ENCODE measurements at places on chromosomes 6 and 20. TPM values are rescaled to one million over a fixed set of nuclear protein-coding genes. Genes with fewer than 3 reads are reported as not detected.

Gene CST11
- not detected for polyA plus RNA-seq

Gene TRDN
- not detected for polyA plus RNA-seq

Gene ABHD16B
- polyA plus RNA-seq = 0.31 TPM

Gene RSPH4A
- polyA plus RNA-seq = 0.10 TPM

Gene HLA-DRA
- 2,413 TPM for polyA plus RNA-seq

Gene DUSP15
- 0.11 TPM for polyA plus RNA-seq

Gene MYH7B
- 0.40 TPM for polyA plus RNA-seq

Gene GTSF1L
- polyA plus RNA-seq = 0.69 TPM

Gene CRISP3
- polyA plus RNA-seq = not detected

- DNase-seq = no peak
These were observed 96.2 kb upstream of the MPC1 start for GRCh38 chr6:166478782-166479592.

- no peak for DNase-seq
These were observed 182.4 kb upstream of the MCHR2 start for GRCh38 chr6:100176311-100176950.

DNA sequence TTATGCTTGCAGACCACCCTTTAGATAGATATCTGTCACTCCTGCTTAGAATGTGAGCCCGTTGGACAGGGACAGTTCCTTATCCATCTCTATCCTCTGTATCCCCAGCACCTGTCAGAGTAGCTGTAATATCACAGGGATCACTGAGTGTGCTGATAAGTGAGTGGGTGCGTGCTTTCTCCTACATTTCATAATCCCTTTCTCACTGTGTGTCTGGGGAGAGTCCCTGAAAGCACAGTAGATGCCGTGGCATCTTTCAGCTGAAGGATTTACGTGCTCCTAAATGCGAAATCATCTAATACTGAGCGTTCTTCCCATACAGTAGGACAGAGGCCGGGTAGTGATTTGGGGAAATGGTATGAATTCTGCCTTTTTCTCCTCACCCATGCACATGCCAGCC is 198.9 kb upstream of the SASH1 start:
- DNase-seq = no peak

GRCh38 chr6:37362101-37362828 is 8.5 kb downstream of the RNF8 start:
- no peak for DNase-seq

DNA sequence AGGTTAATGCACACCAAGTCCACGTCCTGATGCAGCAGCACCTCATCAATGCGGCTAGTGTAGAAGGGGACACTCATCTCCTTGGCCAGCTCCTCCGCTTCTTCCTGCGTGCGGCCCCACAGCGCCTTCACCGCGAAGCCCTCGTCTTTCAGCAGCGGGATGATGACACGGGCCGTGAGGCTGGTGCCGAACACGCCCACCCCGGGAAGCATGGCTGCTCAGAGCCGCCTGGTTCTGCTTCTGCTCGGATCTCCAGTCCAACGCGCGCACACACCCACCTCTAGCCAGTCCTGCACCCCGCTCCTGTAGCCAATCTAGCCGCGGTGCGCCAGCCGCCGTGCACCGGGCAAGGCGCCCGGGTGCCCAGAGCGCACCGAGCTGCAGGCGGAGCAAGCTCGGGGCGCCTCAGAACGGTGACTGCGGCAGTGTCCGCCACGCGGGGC is 700 bp downstream of the GFOD1 start:
- DNase-seq = no peak

GRCh38 chr6:43806043-43806757 is 36.2 kb downstream of the VEGFA start:
- DNase-seq = no peak

DNA sequence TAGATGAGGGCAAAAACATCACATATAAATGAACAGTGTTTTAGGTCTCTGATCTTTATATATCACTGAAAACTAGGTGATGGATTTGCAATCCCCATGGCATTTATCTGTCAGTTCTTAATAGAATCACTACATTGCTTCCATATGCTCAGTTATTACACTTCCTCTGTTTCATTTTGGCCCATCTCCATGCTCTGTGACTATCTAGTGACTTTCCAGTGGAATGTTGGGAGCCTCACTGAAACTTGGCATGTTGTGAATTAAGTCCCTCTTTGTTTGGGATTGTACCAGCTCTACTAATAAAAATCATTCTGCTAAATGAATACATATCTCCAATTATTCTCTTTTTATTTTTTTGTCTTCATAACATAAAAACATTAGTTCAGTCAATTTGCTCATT is 226.1 kb upstream of the CEP162 start:
- no peak for DNase-seq

DNA sequence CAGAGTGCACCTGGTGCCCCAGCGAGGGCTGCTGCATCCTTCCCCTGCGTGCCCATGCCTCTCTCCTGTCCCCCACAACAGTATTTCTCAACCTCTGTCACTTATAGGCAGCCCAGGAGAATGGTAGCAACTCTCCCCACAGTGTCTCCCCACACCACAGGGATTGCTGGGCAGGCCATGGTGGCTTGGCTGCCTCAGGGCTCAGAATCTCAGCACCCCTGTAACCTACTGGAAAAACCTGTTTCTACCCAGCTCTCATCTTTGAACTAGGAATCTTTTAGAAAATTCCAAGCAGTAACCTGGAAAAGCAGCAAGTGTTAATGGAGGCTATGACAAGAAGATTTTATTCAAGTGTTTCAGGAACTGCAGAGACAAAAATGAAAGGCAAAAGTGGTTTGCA is 38.0 kb downstream of the CD164 start:
- DNase-seq = no peak

DNA sequence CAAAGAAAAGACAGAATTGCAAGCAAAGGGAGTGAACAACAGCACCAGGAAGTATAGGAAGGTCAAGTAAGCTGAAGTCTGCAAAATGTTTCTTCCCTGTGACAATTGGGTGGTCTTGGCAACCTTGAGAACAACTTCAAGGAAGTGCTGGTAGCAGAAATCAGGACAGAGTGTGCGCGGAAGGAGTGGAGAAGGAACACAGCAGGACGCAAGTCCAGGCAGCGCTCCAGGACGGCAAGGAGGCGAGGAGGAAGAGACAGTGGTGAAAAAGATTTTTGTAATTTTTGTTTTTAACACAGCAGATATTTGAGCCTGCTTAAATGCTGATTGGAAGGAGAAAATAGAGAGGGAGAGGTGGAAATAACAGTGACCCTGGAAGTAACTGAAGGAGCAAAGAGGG is 141.7 kb downstream of the F13A1 start:
- no peak for DNase-seq

DNA sequence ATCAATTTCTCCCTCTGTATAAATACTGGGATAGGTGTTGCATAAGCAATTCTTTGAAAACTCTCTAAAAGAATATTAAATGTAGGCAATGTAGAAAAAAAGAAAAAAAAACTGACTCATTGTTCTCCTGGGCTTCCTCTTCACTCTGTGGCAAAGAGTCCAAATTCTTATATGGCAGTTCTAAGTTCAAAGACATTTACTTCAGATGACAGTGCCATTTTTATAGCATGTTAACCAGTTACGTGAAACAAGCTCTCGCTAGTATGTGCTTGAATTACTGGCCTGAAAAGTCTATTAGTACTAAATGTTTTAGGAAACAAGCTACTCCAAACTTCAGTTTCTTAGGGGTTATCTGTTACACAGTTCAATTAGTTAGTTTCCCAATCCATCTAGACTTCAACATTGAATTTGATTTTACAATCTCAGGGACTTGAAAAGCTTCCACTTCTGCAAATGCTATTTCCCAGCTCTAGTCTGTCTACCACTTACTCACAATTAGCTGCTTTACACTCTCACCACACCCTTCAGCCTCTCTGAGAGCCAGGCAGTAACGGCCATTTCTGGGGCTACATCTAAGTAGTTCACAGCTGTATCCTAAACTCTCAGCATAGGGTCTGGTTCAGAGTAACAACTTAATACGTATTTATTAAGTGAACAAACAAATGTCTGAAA is 100.4 kb downstream of the OGFRL1 start:
- DNase-seq = no peak

GRCh38 chr6:16241321-16241689 is 2.9 kb downstream of the GMPR start:
- DNase-seq = no peak

DNA sequence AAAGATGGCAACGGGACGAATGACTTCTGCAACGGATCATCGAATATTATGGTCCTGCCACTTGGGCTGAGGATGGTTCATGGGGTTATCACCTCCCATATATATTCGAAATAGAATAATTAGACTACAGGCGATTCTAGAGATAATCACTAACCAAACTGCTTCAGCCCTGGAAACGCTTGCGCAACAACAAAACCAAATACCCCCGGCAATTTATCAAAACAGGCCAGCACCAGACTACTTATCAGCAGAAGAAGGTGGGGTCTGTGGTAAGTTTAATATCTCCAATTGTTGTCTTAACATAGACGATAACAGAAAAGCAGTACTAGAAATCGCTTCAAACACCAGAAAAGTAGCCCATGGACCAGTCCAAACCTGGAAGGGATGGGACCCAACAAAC is 31.0 kb upstream of the ULBP3 start:
- no peak for DNase-seq

DNA sequence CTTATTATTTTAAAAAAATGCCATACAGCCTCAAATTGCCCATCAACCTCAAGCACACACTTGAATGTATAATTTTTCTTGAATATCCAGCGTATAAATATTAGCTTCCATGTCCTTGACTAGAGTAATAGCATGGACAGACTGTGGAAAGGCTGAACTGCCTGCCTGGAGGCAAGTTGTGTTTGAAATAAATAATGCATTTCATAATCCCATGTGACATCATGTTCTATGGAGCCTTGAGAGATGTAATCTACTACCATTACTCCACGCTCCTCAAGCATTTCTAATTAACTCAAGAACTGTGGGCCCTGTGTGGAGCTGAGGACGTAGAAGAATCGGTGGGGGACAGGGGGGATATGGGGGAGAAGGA is 94.2 kb downstream of the CDS2 start:
- DNase-seq = no peak

- no peak for DNase-seq
These were observed 48.4 kb downstream of the EZR start for GRCh38 chr6:158770533-158771330.

DNA sequence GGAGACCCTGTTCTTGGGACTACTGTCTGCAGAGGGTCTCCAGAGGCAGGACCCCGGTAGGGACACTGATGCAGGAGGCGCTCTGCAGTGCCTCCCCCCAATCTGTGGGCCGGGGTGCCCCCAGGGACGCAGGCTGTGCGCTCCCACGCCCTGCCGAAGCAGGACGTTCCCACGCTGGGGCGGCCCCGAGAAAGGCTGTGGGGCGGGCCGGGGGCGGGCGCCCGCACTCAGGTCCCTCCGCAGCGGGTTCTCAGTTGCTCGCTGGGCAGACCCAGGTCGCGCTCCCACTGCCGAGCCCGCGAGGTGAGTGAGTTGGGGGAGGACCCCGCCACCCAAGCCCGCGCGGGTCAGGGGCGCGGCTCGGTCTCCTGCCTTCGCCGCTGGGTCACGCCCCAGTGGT is at the start of gene COX4I2:
TSS of gene COX4I2 (plus strand) at position 253 of the 400 bp plus-strand sequence. CDS start 1,106 bp downstream, outside the sequence.
- no peak for DNase-seq

DNA sequence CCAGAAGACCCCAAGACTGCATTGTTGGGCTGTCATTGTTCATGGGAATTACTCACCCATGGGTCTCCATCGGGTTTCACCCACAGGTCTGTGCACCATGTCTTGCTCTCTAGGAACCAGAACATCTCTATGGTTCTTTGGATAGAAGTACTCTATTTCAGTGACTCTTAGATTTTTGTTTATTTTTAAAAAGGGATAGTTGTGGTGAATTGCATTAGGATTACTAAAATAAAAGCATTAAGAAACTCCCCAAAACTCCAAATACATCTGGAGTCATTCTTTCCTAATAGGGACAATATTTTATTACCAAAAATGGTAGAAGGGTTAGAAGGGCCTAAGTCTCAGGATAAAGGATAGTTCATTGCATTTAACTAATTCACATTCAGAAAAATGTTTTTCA is 166.9 kb upstream of the TNFAIP3 start:
- DNase-seq = no peak

GRCh38 chr6:25472306-25472705 is 179.7 kb upstream of the SCGN start:
- DNase-seq = no peak

- no peak for DNase-seq
These were observed 49.7 kb upstream of the FUCA2 start for GRCh38 chr6:143561105-143561704.

- no peak for DNase-seq
These were observed 190.3 kb downstream of the ATXN1 start for GRCh38 chr6:16570946-16571345.

DNA sequence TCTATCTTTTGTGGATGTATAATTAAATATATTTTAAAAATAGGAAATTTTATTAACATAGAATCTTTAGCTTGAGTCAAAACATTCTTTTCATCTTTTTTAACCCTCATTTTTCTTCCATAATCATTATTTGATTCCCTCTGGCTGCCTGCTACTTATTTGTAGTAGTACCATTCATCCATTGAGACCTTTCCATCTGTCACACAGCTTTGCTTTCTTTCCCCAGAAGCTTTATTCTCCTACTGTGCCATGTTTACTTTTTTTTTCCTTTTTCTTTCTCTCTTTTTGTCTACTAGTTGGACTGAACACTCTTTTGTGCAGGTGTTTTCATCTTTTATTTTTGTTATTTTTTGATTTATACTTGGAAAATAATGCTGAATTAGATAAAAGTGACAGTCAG is 522.6 kb upstream of the MMS22L start:
- no peak for DNase-seq

GRCh38 chr20:25360631-25361286 is 29.9 kb downstream of the ABHD12 start:
- no peak for DNase-seq

GRCh38 chr6:89117211-89118108 is at the start of gene SRSF12:
Gene SRSF12, minus strand, starts transcription at chr6:89118071. Its CDS starts 184 bp downstream, at chr6:89117887.
- no peak for DNase-seq

DNA sequence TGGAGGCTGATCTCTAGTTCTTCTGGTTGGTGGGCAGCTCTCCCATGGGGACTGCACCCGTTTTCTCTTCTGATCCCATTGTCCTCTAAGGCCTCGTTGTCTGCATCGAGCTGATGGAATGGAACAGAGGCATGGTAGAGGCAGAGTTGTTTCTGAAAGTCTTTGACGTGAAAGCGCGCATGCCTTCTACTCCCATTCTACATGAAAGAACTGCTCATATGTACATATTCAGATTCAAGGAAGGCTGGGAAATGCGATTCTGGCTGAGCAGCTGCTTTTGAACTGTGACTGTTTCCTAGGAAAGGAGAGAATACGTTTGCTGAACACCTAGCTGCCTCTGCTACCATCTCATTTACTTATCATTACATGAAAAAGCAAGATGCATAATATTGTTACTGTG is 815.2 kb downstream of the QKI start:
- no peak for DNase-seq

- DNase-seq = no peak
These were observed 253.5 kb upstream of the JARID2 start for GRCh38 chr6:14992382-14992781.
